ENCODE measurements at places on chromosomes 2 and 18.

DNA sequence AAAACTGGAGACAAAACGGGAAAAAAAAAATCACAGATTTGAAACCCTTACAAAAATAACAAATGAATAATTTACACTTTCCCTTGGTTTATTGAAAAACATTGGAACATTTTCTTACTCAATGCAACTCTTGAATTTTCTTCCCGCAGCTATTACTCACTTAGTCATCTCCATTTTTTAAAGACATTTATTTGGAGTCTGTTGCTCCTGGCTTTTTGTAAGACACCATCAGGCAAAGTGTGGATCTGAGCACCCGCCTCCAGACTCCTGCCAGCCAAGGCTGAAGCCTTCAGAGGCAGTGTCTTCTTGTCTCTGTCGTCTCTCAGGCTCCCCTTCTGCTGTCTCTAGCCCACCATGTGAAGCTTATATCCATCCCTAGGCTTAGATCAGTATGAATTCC is 46.2 kb downstream of the TRIB2 start:
- DNase-seq, result no peak

DNA sequence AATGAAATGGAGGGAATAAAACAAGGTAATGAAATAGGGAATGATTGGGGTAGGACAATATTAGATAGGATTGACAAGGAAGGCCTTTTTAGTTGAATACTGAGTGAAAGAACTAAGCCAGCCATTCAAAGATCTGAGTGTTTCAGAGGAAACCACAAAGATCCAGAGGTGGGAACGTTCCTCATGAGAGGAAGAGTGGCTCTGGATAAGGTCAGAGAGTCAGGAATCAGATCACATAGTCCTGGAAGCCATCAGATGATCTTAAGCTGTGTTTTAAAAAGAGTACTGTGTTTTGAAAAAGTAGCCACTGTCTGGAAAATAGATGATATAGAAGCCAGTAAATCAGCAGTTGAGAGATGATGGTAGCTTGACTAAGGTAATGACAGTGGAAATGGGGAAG is 11.8 kb downstream of the TTLL4 start:
- DNase-seq, result no peak

- DNase-seq, result no peak
Observed at GRCh38 chr2:120401275-120402066, 55.5 kb downstream of the INHBB start.

- no peak for DNase-seq
Observed at GRCh38 chr2:177519534-177520115, 127.1 kb downstream of the AGPS start.

DNA sequence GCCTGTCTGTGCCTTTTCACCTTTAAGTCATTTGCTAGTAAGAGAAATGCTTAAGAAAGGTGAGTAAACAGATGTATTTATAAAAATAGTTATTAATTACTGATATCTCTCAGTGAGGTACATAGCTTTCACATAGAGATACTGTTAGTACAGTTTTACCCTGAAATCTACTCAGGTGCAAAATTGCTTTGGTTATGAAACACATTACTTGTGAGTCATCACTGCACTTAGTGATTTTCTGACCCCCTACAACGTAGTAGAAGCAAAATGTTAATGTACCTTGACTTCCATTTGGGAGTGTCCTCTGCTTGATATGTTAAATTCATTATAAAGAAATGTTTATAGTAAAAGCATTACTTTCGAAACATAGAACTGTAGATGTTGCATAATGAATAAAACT is 6.5 kb downstream of the GLS start:
- DNase-seq, result no peak

DNA sequence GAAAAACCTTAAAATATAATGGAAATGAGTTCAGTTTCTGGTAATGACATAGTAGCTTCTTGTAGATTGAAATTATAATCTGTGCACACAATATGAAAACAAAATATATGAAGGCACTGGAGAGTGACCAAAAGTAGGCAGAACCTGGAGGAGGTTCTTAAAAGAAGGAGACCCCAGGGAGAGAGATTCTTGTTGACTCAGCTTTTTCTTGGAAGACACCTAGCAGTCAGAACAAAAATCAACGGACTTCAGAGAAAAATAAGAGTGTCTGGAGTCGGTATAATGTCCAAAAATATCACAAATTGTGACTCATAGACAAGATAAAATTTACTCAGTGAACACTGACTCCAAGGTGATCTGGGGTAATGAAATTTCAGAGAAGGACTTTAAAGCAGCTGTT is 286.5 kb downstream of the CCDC178 start:
- no peak for DNase-seq

DNA sequence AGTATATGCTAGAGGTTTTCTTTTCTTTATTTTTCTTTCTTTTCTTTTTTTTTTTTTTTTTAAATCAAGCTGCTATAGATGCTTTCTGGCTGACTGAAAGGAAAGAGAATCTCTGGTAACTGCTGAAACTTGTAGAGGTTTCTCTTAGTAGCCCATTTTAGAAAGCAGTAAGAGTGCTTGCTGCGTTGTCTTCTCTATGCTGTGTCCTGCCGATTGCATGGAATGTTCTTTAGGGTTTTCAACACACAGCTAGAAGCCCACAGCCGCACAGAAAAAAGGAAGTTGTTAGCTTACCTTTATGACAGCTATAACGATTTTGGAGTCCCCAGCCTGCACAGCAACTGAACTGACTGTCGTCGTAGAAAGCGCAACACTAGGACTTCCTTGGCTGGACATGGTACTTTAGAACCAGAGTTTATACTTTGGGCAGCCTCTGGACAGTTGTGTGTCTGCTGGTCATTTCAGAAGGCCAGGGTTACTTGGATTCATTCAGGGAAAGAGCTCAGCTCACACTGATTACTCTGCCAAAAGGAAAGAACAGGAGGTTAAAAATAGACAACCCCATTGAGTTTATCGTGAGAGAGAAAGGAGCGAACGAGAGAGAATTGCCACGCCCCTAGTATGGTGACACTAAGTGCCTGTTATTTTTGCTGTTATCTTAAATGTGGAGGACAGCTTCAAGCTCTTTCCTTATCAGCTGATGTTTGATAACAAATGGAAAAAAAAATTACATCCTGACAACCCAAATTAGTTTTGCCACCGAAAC is at the start of gene CCDC141:
Gene CCDC141, minus strand, starts transcription at position 592 of the 766 bp plus-strand sequence. Its CDS starts 196 bp downstream, at position 396.
- DNase-seq, result no peak

- peak; percentile 78 for DNase-seq
Observed at GRCh38 chr2:62363166-62363565, 142.8 kb downstream of the TMEM17 start.

- no peak for DNase-seq
Observed at GRCh38 chr18:56146565-56146964, 491.8 kb downstream of the TXNL1 start.

DNA sequence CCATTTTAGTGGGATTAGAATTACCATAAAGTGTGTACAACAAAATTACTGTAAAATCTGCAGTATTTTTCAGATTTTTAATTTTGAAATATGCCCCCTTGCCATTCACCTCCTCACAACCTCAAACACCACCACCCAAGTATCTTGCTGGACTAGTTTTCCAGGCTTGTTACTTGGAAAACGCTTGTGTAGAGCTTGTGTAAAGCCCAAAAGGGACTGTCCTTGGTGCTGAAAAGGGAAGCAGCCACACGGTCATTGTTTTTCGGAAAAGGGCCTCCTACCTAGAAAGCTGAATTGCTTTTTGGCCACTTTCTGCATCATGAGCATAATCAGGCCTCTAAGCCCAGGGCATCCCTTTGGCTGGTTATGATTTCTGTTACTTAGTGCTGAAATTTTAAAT is 563.4 kb downstream of the LRRTM4 start:
- DNase-seq, result no peak

All from GM12864 (cell line).